ENCODE measurements at places on chromosomes 5 and 9. TPM values are rescaled to one million over a fixed set of nuclear protein-coding genes. Genes with fewer than 3 reads are reported as not detected.

DNA sequence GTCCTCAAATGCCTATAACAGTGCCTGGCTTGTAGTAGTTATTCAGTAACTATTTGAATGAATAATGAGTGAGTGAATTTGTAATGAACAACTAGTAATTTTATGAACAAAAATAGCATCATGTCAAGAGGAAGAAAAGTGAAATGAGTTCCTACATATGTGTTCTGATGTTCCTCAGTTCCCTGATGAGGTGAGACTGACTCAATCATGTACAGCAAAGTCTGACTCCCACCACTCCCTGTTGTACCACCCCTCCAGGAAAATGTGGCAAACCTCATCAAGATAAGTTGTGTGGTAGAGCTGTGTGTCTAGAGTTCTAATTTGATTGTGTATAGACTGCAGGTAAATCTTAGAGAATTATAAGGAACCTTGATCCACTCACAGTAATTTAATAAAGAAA lies 201.6 kb downstream of the GOLPH3 start:
- DNase-seq, result peak; percentile 18

GRCh38 chr5:177482359-177482795 lies 8.9 kb upstream of the DBN1 start:
- no peak for DNase-seq

GRCh38 chr9:26043431-26043830 lies 365.2 kb upstream of the TUSC1 start:
- no peak for DNase-seq

DNA sequence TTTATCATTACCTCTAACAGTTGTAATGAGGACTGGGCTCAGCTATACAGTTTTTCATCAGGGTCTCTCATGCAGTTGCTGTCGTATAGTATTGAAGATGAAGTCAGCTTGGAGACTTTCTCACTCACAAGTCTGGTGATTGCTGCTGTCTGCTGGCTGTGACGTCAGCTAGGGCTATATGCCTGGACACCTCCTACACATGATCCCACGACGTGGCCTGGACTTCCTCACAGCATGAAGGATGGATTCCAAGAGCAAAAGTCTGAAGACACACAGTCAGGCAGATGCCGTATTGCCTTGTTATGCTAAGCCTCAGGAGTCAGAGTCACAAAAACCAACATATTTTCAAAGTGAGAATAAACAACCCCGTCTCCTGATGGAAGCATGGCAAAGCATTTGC lies 193.3 kb downstream of the LURAP1L start:
- no peak for DNase-seq

- DNase-seq, result no peak
Observed at GRCh38 chr5:170249355-170249754, 16.6 kb downstream of the C5orf58 start.

GRCh38 chr5:150431048-150431447 lies 18.3 kb upstream of the CD74 start:
- peak; percentile 36 for DNase-seq

- DNase-seq, result no peak
Observed at GRCh38 chr9:72274916-72275315, 90.1 kb downstream of the ZFAND5 start.

DNA sequence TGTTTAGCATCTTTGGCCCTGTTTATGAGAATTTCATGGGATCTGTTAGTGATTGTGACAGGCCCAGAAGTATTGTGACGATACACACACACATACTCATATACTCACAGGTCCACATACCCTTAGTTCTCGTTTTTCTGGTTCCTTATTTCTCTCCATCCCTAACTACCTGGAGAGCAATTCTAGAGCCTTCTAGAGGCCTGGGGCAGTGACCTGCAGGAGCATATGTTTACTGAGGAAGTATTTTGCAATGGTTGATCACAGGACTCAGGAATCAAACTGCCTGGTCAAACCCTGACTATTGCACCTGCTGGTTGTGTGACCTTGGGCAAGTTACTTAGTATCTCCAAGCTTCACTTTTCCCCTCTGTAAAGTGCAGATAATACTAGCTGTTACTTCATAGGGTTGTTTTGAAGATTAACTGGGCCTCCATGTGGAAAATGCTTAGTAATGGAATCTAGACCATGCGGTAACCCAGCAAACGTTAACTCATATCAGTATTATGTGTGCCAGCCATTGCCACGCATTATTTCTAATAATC lies 8.7 kb downstream of the PAPPA start:
- no peak for DNase-seq

GRCh38 chr5:147617711-147618350 lies 108.0 kb upstream of the DPYSL3 start:
- no peak for DNase-seq

DNA sequence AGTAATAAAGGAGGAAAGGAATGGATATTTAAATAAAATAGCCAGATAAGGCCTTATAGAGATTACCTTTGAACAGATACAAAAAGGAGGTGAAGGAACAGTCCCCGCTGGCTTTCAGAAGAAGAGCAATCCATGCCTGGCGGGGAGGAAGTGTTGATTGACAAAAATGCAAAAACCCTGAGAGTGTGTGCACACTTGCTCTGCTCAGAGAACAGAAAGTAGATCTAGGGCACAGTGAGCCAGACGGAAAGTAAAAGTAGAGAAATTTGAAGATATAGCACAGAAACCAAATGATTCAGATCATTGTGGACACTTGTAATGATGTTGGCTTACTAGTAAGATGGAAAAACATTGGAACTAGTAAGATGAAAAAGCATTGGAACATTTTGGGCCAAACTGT lies 720.6 kb downstream of the PTPRD start:
- DNase-seq, result no peak

Gene ZBTB26
- total RNA-seq, result 5.0 TPM

Gene PCDHGB1
- 5.0 TPM for total RNA-seq

Gene UTP15
- 20.6 TPM for total RNA-seq
